ENCODE measurements at places on chromosomes 13 and 19. TPM values are rescaled to one million over a fixed set of nuclear protein-coding genes. Genes with fewer than 3 reads are reported as not detected.

DNA sequence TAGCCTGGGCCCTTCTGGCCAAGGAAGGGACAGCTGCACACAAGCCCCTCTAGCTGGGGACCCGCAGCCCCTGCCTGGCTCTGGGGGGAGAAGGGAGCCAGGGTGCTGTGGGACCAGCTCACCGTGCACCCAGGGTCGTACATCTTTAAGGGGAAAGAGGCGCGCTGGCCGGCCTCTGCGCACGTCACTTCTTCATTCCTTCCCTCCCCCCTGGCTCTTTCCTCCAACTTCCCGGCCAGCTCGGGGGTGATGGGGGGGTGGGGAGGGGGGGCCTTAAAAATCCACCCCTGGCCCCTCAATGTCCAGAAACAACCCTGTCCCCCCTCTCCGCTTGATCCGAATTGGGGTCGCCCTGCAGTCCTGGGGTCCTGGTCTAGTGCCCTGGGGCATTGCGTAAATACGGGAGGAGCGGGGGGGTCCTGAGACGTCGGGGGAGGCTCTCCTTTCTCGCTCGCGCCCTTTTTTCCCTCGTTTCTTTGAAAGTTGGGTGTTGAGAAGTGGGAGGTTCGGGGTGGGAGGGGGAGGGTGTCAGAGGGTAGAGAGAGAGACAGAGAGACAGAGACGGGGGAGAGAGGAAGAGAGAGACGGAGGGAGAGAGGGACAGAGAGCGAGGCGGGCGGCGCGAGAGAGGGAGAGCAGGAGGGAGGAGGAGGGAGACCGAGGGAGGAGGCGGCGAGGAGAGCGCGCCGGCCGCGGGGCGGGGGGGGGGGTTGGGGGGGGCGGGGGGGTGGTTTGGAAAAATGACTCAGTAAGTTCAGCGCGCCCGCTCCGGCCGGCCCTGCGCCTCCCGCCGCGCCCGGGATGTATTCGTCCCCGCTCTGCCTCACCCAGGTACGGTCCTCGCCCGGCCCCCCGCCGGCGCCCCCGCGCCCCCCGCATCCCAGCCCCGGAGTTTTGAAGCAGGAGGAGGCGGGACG is at the start of gene NFIC:
NFIC (plus strand) TSS at position 748 of the 917 bp plus-strand sequence; CDS start at position 802, 54 bp downstream.
- peak within 1 kb of the TSS; percentile 75 for H3K4me3 ChIP-seq
- peak; percentile 87 for DNase-seq
- peaks cover 66% of the 10 kb centered on the region for H3K4me1 ChIP-seq

- peak; percentile 80 for DNase-seq
- no peaks in the 10 kb centered on the region for H3K27me3 ChIP-seq
- H3K4me1 ChIP-seq, result peaks cover 2% of the 10 kb centered on the region
- H3K36me3 ChIP-seq, result no peaks in the 10 kb centered on the region
- peak overlapping the region; percentile 61 for H3K4me3 ChIP-seq
Measured at GRCh38 chr13:112978561-112979405, 9.8 kb downstream of the MCF2L start.

- peak; percentile 84 for DNase-seq
- H3K27ac ChIP-seq, result peak overlapping the region; percentile 58
- H3K4me3 ChIP-seq, result no peak overlapping the region
- no peaks in the 10 kb centered on the region for H3K36me3 ChIP-seq
- peaks cover 15% of the 10 kb centered on the region for H3K4me1 ChIP-seq
Measured at GRCh38 chr19:48568345-48568886, 16.4 kb downstream of the SULT2B1 start.

GRCh38 chr19:577439-578392 is 5.3 kb downstream of the BSG start:
- DNase-seq, result peak; percentile 54
- H3K4me3 ChIP-seq, result no peak overlapping the region
- H3K27ac ChIP-seq, result peak overlapping the region; percentile 17
- H3K27me3 ChIP-seq, result no peaks in the 10 kb centered on the region
- H3K36me3 ChIP-seq, result no peaks in the 10 kb centered on the region
- peaks cover 34% of the 10 kb centered on the region for H3K4me1 ChIP-seq

The PLK5 gene
- total RNA-seq, result not detected

The NLRP7 gene
- total RNA-seq, result not detected

GRCh38 chr13:48625413-48626076 is 28.2 kb upstream of the CYSLTR2 start:
- no peaks in the 10 kb centered on the region for H3K36me3 ChIP-seq
- no peak for DNase-seq
- no peak overlapping the region for H3K4me3 ChIP-seq
- peak overlapping the region; percentile 80 for H3K27ac ChIP-seq
- no peaks in the 10 kb centered on the region for H3K27me3 ChIP-seq

- H3K36me3 ChIP-seq, result peaks cover 51% of the 10 kb centered on the region
- no peak for DNase-seq
- H3K27me3 ChIP-seq, result no peaks in the 10 kb centered on the region
- no peak overlapping the region for H3K27ac ChIP-seq
- no peaks in the 10 kb centered on the region for H3K4me1 ChIP-seq
Measured at GRCh38 chr19:11722414-11722813, 16.3 kb downstream of the ZNF823 start.

GRCh38 chr13:98691360-98691759 is 61.1 kb downstream of the SLC15A1 start:
- no peak for DNase-seq
- H3K4me3 ChIP-seq, result no peak overlapping the region
- no peaks in the 10 kb centered on the region for H3K27me3 ChIP-seq
- no peaks in the 10 kb centered on the region for H3K36me3 ChIP-seq
- H3K4me1 ChIP-seq, result no peaks in the 10 kb centered on the region
- no peak overlapping the region for H3K27ac ChIP-seq

GRCh38 chr13:73058064-73058313 is 816 bp upstream of the KLF5 start:
- H3K4me1 ChIP-seq, result peaks cover 11% of the 10 kb centered on the region
- no peaks in the 10 kb centered on the region for H3K36me3 ChIP-seq
- H3K27me3 ChIP-seq, result peaks cover 4% of the 10 kb centered on the region

DNA sequence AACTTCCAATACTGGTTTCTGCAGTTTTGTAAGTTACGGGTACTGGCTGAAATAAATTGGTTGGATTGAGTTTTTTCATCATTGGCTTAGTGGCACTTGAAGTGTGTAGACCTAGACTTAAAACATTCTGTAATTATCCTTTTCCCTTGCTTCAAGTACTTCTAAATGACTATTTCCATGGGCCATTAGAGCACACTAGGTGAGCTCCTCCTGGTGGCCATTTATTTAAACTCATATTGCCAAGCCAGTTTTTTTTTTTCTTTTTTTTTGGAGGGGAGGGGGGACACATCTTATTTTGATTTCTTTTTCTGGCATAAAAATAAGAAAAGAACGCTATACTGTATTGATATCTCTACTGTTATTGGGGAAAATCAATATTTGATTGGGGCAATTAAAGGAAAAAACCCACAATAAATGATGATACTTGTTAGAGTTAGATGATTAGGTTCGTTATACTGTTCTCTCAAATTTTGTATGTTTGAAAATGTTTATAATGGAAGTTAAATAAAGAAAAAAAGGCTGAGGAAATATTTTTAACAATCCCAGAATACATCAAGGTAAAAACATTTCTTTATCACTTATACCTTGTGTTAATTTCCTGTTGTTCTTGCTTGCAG is 82.9 kb downstream of the PDS5B start:
- peaks cover 12% of the 10 kb centered on the region for H3K36me3 ChIP-seq
- no peaks in the 10 kb centered on the region for H3K4me1 ChIP-seq
- no peak for DNase-seq
- no peak overlapping the region for H3K4me3 ChIP-seq

The ZNF556 gene
- total RNA-seq, result not detected

DNA sequence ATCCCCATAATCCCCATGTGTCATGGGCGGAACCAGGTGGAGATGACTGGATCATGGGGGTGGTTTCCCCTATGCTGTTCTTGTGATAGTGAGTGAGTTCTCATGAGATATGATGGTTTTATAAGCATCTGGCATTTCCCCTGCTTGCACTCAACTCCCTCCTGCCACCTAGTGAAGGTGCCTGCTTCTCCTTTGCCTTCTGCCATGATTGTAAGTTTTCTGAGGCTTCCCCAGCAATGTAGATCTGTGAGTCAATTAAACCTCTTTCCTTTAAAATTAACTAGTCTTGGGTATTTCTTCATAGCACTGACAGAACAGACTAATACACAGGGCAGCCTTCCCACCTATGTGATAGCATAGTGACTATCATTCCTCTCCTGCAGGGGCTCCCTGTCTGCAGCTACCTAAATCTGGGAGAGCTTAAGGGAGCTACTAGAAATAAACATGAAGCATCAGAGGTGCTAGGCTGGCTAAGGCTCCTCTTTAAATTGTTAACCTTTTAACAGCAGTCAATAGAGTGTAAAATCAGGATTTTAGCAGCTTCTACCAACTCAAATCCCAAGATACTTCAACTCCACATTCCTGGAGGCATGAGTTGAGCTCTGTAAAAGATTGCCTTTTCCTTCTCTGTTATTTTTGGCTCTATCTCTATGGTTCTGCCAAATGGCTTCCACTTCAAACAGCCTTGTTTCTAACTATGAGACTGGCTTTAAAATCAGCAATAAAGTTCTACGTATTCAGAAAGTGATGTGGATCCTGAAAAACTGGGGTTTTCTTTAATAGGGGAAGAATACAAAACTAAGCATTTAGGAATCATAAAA is 112.3 kb downstream of the VWA8 start:
- DNase-seq, result no peak
- H3K36me3 ChIP-seq, result peaks cover 1% of the 10 kb centered on the region
- no peak overlapping the region for H3K4me3 ChIP-seq
- no peaks in the 10 kb centered on the region for H3K27me3 ChIP-seq

DNA sequence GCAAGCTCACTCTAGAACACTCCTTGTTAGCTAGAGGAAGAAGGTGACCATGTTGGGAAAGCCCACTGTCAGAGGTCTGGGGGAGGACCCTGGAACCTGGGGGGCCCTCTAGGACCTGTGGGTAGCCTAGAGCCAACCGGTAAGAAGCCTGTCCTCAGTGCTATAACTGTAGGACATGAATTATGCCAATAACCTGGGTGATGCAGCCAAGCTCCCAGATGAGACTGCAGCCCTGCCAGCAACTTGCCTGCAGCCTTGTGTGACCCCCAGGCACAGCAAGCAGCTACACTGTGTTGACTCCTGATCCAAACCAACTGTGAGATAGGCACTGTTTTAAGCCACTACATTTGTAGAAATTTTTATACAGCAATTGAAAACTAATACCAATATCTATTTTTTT is 122.3 kb downstream of the MIPEP start:
- H3K27me3 ChIP-seq, result no peaks in the 10 kb centered on the region
- H3K4me1 ChIP-seq, result no peaks in the 10 kb centered on the region
- no peak overlapping the region for H3K27ac ChIP-seq
- no peak for DNase-seq
- no peak overlapping the region for H3K4me3 ChIP-seq

GRCh38 chr13:48158290-48158689 is 63.4 kb upstream of the MED4 start:
- H3K36me3 ChIP-seq, result no peaks in the 10 kb centered on the region
- no peak overlapping the region for H3K4me3 ChIP-seq
- no peak overlapping the region for H3K27ac ChIP-seq
